ENCODE measurements at places on chromosomes 7 and 10. TPM values are rescaled to one million over a fixed set of nuclear protein-coding genes. Genes with fewer than 3 reads are reported as not detected.

Gene CADPS2
- 27.8 TPM for total RNA-seq

DNA sequence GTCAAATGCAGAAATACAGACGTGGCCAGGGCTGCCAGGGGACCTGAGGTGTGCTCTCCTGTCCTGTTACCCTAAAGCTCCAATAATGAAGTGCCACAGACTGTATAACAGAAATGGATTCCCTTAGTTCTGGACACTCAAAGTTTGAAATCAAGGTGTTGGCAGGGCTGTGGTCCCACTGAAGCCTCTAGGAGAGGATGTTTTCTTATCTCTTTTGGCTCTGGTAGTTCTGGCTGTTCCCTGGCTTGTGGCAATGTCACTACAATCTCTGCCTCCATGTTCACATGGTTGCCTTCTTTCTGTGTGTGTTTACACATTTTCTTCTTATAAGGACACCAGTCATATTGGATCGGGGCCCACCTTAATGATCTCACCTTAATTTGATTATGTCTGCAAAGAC, 15.3 kb upstream of the EEPD1 start:
- no peak for DNase-seq

Gene EPHB6
- 3.8 TPM for total RNA-seq

Gene CALML5
- not detected for total RNA-seq

Gene OR2A12
- not detected for total RNA-seq

GRCh38 chr7:37052705-37053104, 328.4 kb upstream of the AOAH start:
- peak; percentile 47 for DNase-seq

Gene NPFFR1
- not detected for total RNA-seq

All from endothelial cell (in vitro differentiated cells).